ENCODE measurements at places on chromosomes 13 and 19.

- DNase-seq = no peak
These were observed 45.7 kb downstream of the C1QTNF9 start for GRCh38 chr13:24355103-24355502.

DNA sequence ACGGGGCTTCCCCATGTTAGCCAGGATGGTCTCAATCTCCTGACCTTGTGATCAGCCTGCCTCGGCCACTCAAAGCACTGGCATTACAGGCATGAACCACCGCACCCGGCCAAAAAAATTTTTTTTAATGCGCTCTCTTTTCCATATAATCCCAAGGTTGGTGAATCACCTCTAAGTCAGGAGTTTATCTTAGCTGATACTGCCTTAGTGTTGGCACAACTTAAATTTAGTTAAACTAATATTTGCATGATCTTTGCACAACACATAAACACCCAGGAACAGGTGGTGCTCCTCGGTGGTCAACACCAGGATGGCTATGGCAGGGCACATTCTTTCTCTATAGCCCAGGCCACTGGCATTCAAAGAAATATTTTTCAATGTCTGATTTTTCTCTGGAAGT, 24.1 kb upstream of the PSG7 start:
- no peak for DNase-seq

DNA sequence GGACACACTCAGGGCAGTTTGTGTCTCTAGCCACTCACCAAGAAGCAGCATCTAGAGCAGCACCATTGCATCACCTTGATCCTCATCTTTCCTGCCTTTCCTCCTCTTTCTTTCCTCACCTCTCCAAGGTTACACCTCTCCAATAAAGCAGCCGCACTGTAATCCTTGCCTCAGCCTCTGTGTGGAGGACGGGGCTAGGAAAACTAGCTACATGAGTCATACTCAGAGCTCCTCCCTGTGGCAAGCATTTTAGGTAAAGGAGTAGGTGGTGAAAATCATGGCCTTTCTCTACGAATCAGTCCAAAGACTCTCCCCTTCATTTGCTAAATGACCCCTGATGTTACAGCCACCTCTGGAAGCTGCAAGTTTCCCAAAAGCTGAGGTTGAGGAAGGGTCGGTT, 108.9 kb downstream of the DNAJC15 start:
- peak; percentile 61 for DNase-seq

DNA sequence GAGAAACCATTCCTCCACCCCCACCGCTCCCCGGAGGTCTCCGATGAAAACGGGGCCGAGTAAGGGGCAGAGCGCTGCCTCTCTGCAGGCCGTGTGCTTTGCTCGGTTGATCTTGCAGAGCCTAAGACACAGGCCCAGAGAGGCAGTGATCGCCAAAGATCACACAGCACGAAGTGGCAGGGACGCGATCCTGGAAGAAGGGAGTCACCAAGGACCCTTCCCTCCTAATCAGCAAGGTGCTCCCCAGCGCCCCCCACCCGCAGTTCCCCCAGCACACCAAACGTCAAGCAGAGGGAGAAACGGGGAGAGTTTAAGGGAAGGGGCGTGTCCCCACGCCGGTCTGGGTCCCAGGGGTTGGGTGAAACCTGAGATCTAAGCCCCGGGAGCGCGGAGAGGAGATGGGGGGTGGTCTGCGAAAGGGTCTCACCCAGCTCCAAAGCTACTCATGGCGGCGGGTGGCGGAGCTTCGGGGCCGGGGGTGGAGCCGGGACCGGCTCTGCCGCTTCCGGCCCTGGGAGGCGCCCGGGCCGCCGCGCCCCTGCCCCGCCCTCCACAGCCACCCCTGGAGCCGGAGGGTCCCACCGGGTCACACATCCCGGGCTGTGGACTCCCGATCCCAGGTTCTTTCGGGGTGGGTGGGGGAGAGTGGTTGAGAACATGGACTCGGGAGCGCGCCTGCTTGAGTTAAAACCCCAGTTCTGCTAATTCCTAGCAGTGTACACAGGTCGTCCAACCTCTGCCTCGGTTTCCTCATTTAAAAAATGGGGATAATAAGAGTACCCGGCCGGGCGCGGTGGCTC, at the start of gene EML2:
TSS of gene EML2 (minus strand) at position 468 of the 800 bp plus-strand sequence. CDS start at position 447, 21 bp downstream.
- peak; percentile 83 for DNase-seq

DNA sequence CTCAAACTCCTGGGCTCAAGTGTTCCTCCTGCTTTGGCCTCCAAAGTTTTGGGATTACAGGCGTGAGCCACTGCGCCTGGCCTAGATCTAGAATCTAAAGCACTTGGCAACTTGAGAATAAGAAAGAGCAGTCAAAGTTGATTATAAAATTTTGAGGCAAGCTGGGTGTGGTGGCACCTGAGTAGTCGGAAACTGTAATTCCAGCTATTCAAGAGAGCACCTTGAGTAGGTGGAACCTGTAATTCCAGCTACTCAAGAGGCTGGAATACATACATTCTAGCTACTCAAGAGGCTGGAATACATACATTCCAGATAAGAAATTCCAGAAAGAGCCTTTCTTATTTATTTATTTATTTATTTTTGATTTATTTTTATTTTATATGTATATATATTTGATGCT, 8.3 kb upstream of the NAA16 start:
- no peak for DNase-seq

GRCh38 chr19:58381460-58382212, 806 bp upstream of the ZNF837 start:
- DNase-seq = no peak

DNA sequence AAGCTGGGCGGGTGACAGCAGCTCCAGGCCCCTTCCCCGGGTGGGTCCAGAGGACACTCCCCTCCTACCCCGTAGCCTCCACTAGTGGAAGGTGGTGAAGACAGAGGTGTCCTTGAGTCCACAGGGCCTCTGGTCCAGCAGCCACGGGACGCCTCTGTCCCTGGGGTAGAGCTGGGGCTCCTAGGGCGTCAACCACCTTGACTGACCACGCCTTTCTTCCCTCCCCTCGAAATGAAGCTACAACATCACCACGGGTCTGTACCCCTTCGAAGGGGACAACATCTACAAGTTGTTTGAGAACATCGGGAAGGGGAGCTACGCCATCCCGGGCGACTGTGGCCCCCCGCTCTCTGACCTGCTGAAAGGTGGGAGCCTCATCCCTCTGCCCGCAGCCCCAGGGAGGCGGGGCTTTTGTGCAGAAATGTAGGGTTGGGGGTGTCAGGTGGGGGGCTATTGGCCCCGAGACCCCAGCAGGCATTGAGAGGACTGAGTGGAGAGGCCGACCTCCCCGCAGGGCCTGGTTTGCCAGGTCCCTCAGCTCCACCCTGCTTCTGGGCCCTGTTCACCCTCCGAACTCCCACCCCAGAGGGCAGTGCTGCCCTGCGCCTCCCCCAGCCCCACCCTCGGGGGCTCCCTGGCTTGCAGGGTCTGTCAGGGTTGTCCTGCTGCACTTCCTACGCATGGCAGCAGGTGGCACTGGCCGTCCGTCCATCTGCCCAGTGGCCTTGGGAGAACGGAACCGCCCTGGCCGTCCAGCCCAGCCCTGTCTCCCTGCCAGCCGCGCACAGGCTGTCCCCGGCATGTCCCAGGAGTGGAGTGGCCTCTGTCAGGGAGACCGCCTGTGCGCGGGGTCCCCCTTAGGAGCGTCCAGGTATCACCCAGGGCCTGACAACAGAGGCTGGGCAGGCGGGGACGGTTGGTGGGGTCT, 15.7 kb downstream of the STK11 start:
- peak; percentile 59 for DNase-seq

GRCh38 chr13:80923907-80924306, 583.0 kb upstream of the SPRY2 start:
- no peak for DNase-seq

DNA sequence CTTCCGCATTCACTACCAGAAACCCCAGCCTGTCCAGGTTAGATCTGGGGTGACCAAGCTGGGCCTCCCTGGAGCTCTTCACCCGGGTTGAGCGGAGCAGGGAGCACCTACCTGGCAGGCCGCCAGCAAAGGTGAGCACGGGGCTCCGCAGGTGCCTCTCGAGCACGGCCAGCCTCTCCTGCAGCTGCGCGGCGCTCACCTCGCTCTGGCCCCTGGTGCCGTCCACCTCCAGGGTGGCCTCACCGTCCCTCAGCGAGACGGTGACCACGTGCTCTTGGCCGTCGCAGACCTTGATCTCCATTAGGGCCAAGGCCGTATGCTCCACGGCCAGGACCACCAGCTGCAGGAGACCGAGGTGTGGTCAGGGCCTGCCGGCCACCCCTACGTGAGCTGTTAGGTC, 42.0 kb downstream of the GAS6 start:
- no peak for DNase-seq

- DNase-seq = no peak
These were observed 150.9 kb downstream of the PDS5B start for GRCh38 chr13:32737111-32737571.

- peak; percentile 42 for DNase-seq
These were observed 2.5 kb upstream of the NOVA2 start for GRCh38 chr19:45976178-45976577.

- DNase-seq = no peak
These were observed 323.8 kb downstream of the LMO7 start for GRCh38 chr13:75959861-75960481.

- DNase-seq = no peak
These were observed 11.9 kb upstream of the SLC10A2 start for GRCh38 chr13:103078158-103078557.

- DNase-seq = no peak
These were observed 404.7 kb downstream of the KCNRG start for GRCh38 chr13:50419896-50420295.

DNA sequence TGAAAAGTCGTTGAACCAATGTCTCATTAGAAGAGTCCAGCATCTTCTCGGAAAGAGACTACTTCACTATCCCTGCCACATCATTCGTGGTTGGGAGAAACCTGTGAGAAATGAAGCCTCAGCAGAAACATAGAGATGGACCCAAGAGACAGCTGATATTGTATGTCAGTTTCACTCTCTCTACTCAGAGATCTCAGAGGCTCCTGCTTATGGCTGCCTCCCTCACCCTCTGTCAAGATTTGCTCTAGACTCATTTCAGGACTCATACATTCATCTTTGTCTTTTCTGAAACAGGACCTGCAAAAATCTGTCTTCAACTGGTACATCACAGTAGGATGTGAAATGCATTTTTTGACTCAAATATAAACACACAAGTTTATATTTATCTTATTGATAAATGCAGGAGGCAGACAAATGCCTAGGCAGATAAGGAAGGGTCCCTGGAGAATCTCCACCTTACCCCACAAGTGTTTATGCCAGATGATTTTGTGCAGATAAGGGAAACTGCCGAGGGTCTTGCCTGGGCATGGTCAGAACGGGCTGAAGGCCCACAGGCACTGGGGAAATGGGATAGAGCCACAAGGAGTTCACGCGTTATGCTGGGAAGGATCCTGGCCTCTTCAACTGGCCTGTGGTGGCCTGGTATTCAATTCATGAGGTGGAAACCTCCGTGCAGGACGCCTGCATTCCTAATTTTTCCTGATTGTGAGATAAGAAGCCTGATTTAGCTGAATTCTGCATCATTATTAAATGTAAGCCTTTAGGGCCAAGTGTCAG, 1834.0 kb upstream of the PCDH20 start:
- DNase-seq = no peak

DNA sequence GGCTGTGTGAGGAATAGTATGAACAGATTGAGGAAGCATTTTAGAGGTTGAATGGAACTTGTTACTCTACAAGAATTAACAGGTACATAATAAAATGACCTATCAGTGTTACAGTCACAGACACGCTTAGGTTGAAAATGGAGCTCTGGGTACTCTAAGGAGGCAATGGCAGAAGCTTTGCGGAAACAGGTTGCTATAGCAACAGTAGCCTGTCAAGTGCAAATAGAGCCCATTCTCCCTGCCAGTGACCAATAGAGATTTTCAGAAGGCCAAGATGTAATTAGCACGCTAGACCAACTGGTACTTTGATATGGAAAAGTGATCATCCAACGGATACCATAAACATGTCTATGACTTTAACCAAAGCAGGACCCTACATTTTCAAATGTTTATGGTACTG, 148.5 kb upstream of the FREM2 start:
- no peak for DNase-seq

GRCh38 chr19:7872306-7873204, 1.6 kb downstream of the PRR36 start:
- no peak for DNase-seq

- DNase-seq = no peak
These were observed 7.1 kb downstream of the PCDH9 start for GRCh38 chr13:67223024-67223423.

- DNase-seq = no peak
These were observed 29.6 kb downstream of the TNFSF11 start for GRCh38 chr13:42603571-42603970.

- DNase-seq = peak; percentile 46
These were observed 10.4 kb upstream of the TYK2 start for GRCh38 chr19:10390652-10391286.

DNA sequence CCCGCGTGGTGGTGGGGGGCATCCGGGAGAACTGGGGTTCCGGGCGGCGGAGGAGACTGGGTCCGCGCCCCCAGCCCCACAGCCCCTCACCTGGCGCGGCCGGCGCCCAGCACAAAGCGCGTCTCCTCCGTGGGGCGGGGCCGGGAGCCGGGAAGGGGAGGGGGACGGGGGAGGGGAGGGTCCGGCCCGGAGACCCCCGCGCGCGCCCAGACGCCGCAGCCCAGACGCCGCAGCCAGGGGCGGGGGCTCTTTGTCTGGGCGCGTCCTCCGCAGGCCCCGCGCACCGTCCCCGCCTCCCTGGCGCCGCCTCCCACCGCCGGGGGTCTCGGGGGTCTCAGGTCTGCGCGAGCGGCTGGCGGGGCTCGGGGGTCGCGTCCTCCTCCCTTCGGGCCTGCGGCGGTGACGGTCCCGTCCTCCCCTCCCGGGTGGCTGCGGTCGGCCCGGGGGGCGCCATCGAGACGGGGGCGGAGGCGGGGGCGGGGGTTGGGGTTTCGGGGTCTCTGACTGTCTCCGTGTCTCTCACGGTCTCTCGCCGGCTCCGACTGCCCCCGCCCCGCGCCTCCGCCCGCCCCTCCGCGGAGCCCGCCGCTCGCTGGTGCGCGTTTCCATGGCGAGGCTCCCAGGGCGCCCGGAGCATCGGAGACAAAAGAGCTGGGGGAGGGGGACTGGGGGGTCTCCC, at the start of gene PLPPR3:
TSS of gene PLPPR3 (minus strand) at position 131 of the 679 bp plus-strand sequence. CDS start 396 bp downstream, outside the sequence.
- DNase-seq = no peak

- DNase-seq = no peak
These were observed 178.9 kb downstream of the OLFM4 start for GRCh38 chr13:53207556-53207955.

DNA sequence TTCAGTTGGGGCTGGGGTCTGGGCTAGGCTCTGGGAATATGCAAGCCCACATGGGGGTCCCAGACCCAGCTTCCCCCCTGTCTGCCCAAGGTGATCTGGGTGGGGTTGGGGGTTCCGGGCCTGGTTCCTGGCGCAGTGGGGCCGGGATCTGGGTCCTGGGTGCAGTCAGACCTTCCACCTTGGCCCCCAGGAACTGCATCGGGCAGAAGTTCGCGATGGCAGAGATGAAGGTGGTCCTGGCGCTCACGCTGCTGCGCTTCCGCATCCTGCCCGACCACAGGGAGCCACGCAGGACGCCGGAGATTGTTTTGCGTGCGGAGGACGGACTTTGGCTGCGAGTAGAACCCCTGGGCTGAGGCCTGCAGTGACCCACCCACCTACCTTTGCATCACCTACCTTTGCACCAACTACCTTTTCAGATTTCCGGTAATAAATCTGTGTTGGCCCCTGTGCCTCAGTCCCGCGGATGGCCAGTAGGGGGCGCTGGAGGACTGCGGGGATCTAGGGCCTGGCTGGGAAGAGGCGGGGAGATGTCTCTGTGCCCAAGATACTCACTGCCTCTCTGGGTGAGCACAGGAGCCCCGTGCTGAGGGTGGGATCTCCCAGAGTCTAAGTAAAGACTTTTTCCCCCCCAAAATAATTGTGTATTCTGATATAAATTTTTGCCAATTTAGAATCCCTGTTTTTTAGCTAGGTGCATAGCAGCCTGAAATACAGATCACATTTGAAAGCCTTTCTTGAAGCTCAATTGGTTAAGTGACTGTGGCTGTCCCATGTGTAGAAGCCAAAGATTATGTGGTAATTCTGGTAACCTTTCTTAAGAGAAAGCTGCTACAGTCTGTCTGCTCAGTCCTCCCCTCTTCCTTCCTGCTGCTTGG, 11.5 kb upstream of the CYP4F3 start:
- peak; percentile 32 for DNase-seq
